ENCODE measurements at places on chromosomes 13 and 19. TPM values are rescaled to one million over a fixed set of nuclear protein-coding genes. Genes with fewer than 3 reads are reported as not detected.

GRIN2D gene
- under 0.01 TPM for total RNA-seq

TINCR gene
- total RNA-seq: 0.17 TPM

- H3K4me3 ChIP-seq: no peak overlapping the region
- peaks cover 6% of the 10 kb centered on the region for H3K36me3 ChIP-seq
- DNase-seq: peak; percentile 90
- peaks cover 39% of the 10 kb centered on the region for H3K4me1 ChIP-seq
- no peaks in the 10 kb centered on the region for H3K27me3 ChIP-seq
- H3K27ac ChIP-seq: peak overlapping the region; percentile 99
Observed at GRCh38 chr19:11142528-11143171, 12.9 kb downstream of the SPC24 start.

DNA sequence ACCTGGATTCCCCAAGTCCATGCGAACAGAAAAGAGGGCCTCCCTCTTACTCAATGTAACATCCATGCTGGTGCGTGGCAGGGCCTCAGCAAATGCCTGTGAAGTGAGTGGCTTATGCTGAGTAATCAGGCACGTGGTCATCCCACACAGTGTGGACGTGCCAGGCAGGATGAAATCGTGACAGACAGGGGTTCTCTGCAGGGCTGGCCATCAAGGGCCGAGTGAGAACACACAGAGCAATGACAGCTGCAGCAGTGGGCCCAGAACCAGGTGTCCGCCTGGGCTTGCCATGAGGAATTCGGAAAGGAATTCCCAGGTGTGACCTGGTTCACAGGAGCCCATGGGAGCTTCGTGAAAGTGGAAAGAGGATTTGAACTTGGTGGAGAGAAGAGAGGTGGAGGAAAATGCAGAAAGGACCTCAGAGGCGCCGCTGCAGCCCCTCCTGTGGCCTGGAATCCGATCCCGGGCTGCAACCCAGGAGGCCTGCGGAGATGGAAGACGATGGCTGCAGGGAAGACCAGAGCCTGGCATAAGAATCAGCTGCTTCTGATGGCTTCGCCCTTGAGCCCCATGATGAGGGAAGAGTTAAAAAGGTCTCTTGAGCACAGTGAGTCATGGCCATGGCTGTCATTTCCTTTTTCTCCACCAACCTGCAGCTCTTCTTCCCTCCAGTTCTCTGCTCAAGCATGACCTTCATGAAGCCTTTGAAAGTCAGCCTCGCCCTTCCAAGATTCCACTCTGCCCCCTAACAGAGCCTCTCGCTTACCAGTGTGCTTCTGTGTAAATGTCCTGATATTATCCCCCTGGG is 34.6 kb upstream of the SOX1 start:
- DNase-seq: no peak
- no peaks in the 10 kb centered on the region for H3K36me3 ChIP-seq

DNA sequence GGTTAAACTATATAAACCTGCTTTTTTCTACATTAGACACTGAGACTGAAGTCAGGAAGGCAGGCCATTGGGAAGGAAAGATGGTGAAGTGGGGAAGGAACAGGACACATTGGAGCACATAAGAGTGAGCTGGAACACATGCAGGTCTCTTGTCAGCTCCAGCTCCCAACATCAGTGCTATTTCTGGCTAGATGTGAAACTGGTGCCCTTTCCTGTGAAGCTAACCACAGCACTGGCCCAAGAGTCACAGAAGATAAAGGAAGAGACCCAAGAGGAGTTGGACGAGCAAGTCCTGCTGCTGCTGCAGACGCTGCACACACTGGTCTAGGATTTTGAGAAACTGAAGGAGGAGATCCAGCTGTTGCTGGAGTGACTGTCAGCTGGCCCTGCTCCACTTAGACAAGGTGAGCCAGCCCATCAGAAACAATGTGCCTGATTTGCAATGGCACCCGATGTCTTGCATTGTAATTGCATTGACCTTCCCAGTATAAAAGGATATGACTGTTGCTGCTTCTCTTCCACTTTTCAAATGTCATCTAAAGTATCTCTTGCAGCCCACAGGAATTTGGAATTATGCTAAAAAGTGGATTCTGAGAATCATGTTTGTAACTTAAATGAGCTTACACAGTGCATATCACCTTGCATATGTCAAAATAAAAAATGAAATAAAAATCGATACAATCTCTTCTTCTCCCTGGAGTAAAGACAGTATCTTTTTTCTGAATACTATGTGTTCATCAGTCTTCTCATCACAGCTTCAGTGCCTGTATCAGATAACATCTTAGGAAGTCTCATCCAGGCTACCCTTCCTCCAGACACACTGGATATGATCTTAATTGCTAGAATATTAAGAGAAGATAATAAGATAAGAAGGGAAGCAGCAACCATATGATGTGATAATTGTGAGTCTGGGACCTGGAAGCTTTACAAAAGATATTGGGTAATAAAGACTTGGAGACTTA is 230.7 kb upstream of the SPRY2 start:
- H3K4me1 ChIP-seq: no peaks in the 10 kb centered on the region
- H3K27ac ChIP-seq: no peak overlapping the region
- H3K4me3 ChIP-seq: no peak overlapping the region

- peaks cover 2% of the 10 kb centered on the region for H3K36me3 ChIP-seq
- H3K4me3 ChIP-seq: peak overlapping the region; percentile 60
- H3K27me3 ChIP-seq: no peaks in the 10 kb centered on the region
- no peak for DNase-seq
- H3K27ac ChIP-seq: peak overlapping the region; percentile 97
Observed at GRCh38 chr19:49639401-49640112, 386 bp downstream of the RRAS start.

DNA sequence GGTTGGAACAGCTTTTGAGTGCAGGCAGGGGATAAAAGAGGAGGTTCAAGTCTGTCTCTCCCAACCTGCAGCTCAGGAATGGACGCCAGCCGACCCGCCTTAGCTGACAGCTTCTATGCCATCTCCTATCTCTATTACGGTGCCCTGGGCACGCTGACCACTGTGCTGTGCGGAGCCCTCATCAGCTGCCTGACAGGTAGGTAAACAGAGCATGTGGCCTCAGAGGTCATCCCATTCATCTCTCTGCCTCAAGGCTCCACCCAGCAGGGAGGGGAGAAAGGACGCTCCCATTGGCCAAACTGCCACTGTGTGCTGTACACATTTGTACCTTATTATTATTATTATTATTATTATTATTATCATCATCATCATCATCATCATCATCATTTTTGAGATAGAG is 16.5 kb downstream of the SLC5A5 start:
- no peak for DNase-seq
- H3K36me3 ChIP-seq: no peaks in the 10 kb centered on the region
- H3K4me1 ChIP-seq: no peaks in the 10 kb centered on the region
- no peaks in the 10 kb centered on the region for H3K27me3 ChIP-seq

Measured in fibroblast of lung (primary cell).